ENCODE measurements at places on chromosomes 11 and 22. TPM values are rescaled to one million over a fixed set of nuclear protein-coding genes. Genes with fewer than 3 reads are reported as not detected.

The GAL3ST3 gene
- total RNA-seq, result not detected

The CD3E gene
- total RNA-seq, result 155 TPM

The GAL3ST1 gene
- not detected for total RNA-seq

The RAB38 gene
- 5.4 TPM for total RNA-seq

The NRXN2 gene
- total RNA-seq, result 9.6 TPM

The OR52I2 gene
- total RNA-seq, result not detected

The XRRA1 gene
- 14.3 TPM for total RNA-seq

The SSRP1 gene
- 47.1 TPM for total RNA-seq

The LMNTD2 gene
- 3.5 TPM for total RNA-seq

The SLC35E4 gene
- total RNA-seq, result 5.8 TPM

The ATM gene
- 568 TPM for total RNA-seq

The SAA1 gene
- not detected for total RNA-seq

The ELFN2 gene
- 0.36 TPM for total RNA-seq

All from natural killer cell (primary cell).